ENCODE measurements at places on chromosomes 2 and 18.

GRCh38 chr18:44719519-44720060 lies 38.9 kb downstream of the SETBP1 start:
- DNase-seq = no peak

- DNase-seq = no peak
Observed at GRCh38 chr2:69644506-69644979, 1.0 kb upstream of the AAK1 start.

DNA sequence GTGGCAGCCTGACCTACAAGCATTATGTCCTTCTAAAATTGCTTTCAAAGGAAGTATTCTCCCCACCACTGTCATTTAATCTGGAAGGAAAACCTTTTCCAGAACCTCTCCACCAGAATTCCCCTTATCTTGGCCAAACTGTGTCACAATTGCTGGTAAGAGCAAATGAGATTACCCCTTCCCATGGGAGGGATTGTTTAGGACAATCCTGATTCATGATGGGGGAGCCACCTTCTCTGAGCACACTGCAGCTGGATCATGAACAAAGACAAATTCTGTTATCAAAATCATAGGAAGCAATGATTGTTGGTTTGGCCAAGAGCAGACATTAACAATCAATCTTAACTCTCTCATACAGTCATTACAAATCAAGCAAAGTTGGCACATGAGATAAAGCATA lies 18.1 kb upstream of the ATOH8 start:
- no peak for DNase-seq

GRCh38 chr2:132747046-132747445 lies 77.0 kb upstream of the LYPD1 start:
- DNase-seq = no peak

DNA sequence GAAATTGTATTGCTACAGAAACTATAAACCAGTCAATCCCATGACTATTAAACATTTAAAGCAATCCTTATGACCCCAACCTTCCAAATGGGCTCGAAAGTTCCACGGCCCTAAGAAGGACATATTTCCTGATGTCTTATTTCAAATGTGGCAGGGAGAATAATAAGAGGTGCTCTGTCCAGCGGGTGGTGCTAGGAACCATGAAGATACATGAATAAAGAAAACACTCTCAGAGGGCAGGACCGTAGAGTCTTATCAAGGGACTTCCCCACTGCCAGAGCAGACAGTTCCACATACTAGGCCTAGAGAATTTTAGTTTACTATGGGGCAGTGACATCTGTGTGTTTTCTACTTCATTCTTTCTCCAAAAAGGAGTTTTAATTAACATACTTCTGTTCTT lies 187.1 kb upstream of the PIK3C3 start:
- DNase-seq = peak; percentile 4

DNA sequence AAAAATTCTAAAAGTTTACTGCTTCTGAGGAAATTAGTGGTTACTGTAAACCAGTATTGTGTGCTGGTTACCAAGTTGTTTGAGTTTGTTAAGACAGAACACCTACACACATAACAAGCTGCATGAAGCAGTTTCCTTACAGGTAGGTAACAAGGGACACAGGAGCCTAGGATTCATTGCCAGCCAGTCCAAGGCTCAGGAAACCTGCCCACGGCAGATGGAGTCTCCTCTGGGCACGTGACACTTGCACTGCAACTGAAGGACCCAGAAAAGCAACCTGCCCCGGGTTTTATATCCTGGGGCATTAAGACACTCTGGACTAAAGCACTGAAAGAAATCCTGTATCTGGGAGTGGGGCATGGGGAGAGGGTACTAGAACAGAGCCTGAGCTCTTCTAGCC lies 639.3 kb downstream of the ADCYAP1 start:
- DNase-seq = no peak

GRCh38 chr2:119377993-119378345 lies 11.2 kb downstream of the DBI start:
- DNase-seq = no peak

- no peak for DNase-seq
Observed at GRCh38 chr2:240229603-240230235, 89.3 kb upstream of the OTOS start.

DNA sequence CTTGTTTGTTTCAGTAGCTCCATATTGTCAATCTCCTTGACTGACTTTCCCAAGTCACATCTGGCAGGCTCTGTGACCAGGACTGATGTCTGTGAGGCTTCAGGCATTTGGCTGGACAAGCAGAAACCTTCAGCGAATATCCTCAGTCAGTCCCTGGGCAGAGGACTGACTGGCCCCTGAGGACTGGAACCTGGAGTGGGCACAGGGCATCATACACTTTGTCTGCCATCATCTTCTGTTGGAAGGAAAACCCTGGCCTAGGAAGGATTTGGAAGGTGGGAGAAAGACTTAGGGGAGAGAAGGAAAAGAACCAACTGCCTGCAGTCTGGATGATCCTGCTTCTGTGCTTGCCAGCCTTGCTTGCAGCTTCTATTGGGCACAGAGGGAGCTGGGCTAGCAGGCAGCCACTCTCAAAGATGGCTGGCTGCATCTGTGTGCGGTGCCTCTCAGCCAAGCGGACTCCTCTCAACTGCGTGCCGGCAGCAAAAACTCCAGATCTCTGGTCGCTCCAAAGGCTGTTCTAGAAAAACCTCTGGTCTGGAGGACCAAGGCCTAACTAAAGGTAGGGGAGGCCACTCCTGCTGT lies 126.8 kb downstream of the MARCHF4 start:
- no peak for DNase-seq

GRCh38 chr2:222707689-222708273 lies 36.3 kb downstream of the MOGAT1 start:
- DNase-seq = peak; percentile 10

DNA sequence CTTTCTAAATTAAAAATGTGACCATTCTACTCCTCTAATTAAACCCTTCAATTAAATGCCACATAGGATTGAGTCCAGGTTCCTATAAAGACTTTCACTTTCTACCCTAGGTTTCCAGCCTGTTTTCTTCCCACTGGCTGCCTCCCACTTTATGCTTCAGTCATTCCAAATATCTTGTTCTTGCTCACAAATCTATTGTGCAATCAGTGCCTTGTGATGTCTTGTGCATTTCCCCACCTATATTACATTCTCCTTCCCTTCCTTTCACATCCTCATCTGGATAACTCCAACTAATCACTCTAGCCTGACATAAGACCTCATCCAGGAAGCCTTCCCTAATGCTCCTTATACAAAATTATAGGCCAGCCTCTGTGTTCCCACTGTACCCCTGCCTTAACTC lies 281.7 kb upstream of the LRATD1 start:
- DNase-seq = no peak

DNA sequence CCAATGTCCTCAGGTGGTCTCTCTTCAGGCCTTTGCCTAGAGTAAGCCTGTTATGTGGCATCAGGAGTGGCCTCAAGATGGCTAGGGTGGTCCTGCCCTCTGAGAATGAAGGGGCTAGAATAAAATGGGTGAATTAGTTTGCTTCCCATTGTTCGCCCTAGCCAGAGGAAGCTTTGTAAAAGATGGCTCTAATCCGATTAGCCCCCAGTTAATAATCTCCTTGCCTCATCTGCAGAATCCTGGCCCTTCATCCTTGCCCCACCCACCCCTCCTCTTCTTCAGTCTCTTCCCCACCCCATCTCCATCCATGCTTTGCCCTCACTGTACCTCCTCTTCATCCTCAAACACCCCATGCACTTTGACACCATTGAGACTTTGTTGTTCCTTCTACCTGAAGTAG lies 57.4 kb upstream of the LGALSL start:
- DNase-seq = no peak

DNA sequence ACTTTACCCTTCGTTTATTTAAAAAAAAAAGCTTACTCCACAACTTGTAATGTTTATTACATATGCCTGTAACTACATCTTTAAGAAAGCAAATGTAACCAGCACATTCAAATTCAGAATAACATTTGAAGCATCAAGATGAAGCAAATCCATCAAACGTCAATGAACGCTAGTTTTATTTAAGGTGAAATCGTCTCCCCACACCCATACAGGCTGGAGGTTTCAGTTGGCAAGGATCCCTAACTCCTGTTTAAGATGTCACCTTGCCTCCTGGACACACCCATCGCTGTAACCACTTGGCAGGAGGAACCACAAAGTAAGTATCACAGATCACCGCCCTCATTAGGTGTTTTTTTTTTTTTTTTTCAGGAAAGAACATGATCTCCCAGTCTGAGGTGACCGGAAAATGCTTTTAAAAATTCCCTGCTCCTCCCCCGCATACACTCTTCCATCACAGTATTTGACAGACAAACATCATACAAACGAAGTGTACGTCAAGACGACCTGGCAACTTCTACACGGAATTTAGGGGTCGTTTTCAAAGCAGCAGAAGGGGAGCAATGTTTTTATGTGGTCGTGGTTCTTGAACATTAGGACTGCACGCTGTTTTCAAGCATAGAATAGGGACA lies 19.7 kb upstream of the STPG4 start:
- peak; percentile 18 for DNase-seq
